Activated T-helper 1 cell treated with anti-CD3 and anti-CD28 coated beads, Interleukin-12 subunit alpha, Interleukin-12 subunit beta, Interleukin-2, Interleukin-4 antibody, amounts not matched to agents 30 ng/mL and 10 ng/mL and 1 ng/mL, durations not matched to agents 14 hours and 24 hours and 36 hours (primary cell): ENCODE measurements at places on chromosomes 6 and 20. TPM values are rescaled to one million over a fixed set of nuclear protein-coding genes. Genes with fewer than 3 reads are reported as not detected.

- H3K27me3 ChIP-seq = no peaks in the 10 kb centered on the region
- H3K27ac ChIP-seq = no peak overlapping the region
- DNase-seq = no peak
Observed at GRCh38 chr6:170451762-170452651, 101.1 kb downstream of the PSMB1 start.

Gene ID4
- not detected in 2 replicates for total RNA-seq

DNA sequence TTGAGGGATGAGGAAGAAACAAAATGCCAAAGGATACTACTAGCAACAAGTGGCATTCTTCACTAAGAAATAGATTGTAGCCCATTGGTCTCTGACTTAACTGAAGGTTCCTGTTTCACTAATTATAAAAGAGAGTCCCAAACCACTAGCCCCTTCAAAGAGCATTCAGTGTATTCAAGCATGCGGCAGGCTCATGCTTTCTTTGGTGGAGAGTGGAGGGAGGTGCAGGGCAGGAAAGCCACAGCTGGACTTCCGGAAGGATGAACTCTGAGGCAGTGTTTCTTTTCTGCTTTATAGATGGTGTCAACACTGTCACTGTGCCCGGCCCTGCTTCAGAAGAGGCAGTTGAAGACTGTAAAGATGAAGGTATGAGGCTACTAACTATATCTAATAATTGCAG lies 636.1 kb downstream of the KIF16B start:
- no peak for DNase-seq
- no peaks in the 10 kb centered on the region for H3K27me3 ChIP-seq
- H3K36me3 ChIP-seq = no peaks in the 10 kb centered on the region
- no peak overlapping the region for H3K27ac ChIP-seq
- no peaks in the 10 kb centered on the region for H3K4me1 ChIP-seq

Gene ULBP1
- 0.91 and 0.99 TPM in 2 replicates for total RNA-seq

DNA sequence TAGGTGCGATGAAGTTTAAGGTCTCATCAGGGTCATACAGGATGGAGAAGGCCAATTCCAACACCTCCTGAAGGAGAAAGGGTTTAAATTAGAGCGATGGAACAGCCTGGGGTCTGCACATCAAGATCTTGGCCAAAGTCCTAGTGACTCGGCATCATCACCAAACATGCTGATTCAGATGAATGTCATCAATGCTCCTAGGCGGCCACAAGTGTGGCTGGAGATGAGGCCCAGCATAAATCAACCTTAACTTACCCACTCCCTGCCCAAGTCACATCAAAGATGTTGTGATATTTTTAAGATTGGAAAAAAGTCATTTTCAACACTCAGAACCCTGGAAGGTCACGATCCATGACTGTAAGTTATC lies 37.5 kb downstream of the ELMO2 start:
- DNase-seq = no peak
- no peak overlapping the region for H3K4me3 ChIP-seq
- H3K4me1 ChIP-seq = peaks cover 43% of the 10 kb centered on the region

DNA sequence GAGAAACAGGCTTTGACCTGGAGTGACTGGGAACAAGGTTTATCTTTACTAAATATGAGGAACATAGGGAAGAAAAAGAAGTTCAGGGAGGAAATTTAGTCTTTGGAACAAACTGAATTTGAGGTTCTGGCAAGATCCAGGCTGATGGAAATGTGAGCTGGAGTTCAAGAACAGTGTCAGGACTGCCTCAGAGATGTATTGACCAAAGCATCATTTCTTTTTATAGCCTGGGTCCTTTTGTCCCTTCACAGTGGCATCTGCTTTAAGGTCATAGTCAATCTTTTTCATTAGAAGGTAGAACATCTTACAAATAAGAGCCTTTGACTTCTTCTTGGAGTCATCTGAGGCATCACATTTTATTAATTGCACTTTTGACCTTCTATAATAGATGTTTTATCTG lies 326.5 kb upstream of the QKI start:
- H3K36me3 ChIP-seq = no peaks in the 10 kb centered on the region
- H3K4me3 ChIP-seq = no peak overlapping the region
- H3K27ac ChIP-seq = no peak overlapping the region
- no peak for DNase-seq
- no peaks in the 10 kb centered on the region for H3K4me1 ChIP-seq

Gene MYCT1
- total RNA-seq = not detected in 2 replicates
